ENCODE measurements at places on chromosomes 4 and X.

GRCh38 chr4:102137217-102137616 is 208.1 kb downstream of the SLC39A8 start:
- no peak for DNase-seq

DNA sequence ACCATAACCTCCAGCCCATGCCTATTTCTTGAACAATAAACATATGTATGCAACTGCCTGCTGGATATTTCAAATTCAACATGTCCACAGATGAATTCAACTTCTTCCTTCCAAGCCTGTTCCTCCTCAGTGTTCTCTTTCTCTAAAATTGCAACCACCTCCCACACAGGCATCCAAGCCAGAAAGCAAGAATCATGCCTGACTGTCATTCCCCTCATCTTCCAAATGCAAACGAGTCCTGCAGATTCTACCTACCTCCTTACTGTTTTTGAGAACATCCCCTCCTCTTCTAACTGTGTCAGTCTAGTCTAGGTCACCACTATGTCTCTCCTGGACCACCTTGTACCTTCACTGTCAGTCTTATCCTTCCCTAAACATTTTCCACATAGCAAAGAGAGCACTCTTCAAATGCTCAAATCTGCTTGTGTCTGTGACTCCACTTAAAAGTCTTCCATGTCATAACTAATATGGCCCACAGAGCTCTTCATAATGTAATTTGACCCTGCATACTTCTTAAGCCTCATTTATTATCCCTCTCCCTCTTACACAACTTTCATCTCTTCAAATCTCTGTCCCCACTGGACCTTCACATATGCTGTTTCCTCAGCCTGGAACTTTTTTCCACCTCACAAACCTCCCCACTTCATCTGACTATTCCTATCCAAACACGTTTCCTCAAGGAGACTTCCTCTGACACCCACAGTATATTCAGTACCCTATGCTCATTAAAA is 25.7 kb downstream of the MAPK10 start:
- DNase-seq: no peak

- DNase-seq: no peak
Observed at GRCh38 chrX:70479247-70479921, 34.7 kb downstream of the DLG3 start.

- DNase-seq: no peak
Observed at GRCh38 chr4:17788956-17789355, 7.5 kb upstream of the FAM184B start.

DNA sequence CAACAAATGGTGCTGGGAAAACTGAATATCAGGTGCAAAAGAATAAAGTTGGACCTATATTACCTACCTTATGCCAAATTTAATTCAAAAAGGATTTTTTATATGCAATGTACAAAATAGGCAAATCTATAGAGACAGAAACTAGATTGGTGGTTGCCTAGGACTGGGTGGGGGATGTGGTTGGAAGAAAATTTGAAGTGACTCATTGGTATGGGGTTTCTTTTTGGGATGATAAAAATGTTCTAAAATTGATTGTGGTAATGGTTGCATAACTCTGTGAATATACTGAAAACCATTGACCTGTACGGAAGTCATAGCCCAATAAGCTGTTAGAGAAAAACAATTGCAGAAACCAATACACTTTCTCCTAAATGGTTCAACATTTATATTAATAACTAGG is 72.1 kb downstream of the COL4A5 start:
- DNase-seq: no peak

- no peak for DNase-seq
Observed at GRCh38 chrX:47539860-47540259, 21.1 kb upstream of the ARAF start.

DNA sequence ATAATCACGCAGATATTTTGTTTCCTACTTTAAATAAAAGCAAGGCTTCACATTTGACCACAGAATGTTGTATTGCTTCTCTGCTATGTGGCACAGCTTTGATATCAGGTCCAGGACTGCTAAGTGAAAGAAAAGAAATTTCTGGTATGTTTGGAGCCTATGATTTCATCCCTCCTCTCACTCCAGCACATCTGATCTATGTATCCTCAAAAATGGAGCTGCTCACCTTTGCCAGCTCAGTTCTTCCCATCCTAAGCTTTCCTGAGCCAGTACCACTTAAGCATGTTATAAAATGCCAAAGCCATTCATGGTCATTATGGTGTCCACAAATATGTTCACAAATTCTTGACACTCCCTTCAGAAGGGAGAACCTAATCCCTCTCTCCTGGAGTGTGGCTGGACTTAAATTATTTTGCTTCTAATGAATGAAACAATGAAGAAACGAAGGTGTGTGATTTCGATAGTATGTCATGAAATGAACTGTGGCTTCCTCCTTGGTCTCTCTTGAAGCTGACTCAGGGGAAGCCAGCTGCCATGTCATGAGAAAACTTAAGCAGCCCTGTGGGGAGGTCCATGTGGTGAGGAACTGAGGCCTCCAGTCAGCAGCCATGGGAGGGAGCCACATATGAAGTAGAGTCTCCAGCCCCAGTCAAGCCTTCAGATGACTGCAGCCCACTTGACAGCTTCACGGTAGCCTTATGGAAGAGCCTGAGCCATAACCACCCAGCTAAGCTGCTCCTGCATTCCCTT is 207.7 kb downstream of the MGST2 start:
- peak; percentile 58 for DNase-seq

DNA sequence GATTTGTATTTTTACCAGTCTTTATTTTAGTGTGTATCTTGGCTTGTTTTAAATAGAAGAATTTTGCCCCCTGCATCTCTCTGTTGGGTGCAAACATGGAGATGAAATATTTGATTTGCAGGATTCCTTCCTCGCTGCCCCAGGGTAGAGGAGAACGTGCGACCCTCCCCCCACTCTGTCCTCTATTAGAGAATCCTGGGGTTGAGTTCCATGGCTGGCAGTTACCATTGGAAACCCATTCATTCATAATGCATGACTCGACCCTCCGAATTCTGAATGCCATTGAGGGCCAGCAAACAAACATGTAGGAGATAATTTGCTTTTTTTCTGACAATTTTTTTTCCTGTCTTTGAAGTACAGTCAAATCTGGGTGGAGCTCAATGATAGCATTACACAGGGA is 53.7 kb downstream of the TRIM2 start:
- no peak for DNase-seq

GRCh38 chrX:21929209-21929608 is 11.3 kb upstream of the SMS start:
- peak; percentile 28 for DNase-seq
